ENCODE measurements at places on chromosomes 6 and 20.

DNA sequence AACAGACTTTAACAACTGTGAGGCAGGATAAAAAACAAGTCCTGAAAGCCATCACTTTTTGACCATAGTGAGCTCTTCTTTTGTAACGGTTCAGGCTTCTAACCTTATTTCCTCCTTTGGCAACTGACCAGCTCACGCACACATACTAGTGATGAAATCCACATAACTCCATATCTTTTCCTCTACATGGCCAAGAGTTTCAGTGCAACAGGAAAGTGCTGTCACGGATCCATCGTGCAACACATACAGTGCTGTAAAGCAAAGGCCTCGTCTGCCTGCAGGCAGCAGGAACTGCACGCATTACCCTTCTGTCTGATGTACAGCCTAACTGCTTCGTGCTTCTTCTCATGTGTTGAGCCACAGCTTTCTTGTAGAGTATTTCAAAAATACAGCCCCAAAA lies 108.5 kb downstream of the EPM2A start:
- DNase-seq, result no peak

GRCh38 chr6:149031859-149032598 lies 285.2 kb downstream of the UST start:
- DNase-seq, result no peak

- DNase-seq, result no peak
These were observed 23.2 kb downstream of the ID4 start for GRCh38 chr6:19860235-19860877.

- DNase-seq, result no peak
These were observed 67.4 kb downstream of the BTBD9 start for GRCh38 chr6:38572186-38572813.

- DNase-seq, result no peak
These were observed 22.9 kb downstream of the DNAJC5 start for GRCh38 chr20:63917811-63918210.

- no peak for DNase-seq
These were observed 85.0 kb downstream of the HUS1B start for GRCh38 chr6:571892-572291.

- DNase-seq, result no peak
These were observed 71.4 kb upstream of the TCF21 start for GRCh38 chr6:133817460-133818047.

GRCh38 chr20:37839955-37840354 lies 63.0 kb upstream of the VSTM2L start:
- no peak for DNase-seq

DNA sequence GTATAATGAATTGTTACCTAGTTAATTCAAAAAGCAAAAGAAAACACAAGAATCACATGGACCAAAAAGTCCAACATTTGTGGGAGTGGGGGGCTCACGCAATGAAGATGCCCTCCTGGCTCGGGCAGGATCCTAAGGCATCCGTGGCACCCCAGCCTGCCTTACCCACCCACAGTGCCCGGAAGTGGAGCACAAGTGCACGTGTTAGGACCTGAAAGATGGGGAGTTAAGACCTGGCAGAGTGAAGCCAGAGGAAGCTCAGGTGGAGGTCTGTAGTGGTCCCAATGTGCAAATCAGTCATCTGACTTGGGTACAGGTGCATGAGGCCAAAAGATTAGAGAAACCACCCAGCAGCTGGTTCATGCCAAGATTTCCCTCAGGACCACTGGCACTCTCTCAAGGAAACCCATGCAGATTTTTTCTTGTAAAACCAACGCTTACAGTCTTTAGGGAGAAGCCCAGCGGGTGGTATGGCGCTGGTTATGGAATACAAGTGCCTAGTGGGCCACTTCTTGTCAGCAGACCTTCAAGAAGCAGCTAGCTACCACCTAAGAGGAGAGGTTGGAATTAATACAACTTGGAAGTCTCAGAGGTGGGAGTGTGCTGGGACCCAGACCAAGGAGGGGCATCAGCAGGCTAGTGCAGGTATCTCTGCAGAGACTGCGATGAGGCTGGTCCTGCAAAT lies 42.1 kb downstream of the BFSP1 start:
- no peak for DNase-seq

- DNase-seq, result no peak
These were observed 506.6 kb upstream of the MAN1A1 start for GRCh38 chr6:119856136-119856535.

DNA sequence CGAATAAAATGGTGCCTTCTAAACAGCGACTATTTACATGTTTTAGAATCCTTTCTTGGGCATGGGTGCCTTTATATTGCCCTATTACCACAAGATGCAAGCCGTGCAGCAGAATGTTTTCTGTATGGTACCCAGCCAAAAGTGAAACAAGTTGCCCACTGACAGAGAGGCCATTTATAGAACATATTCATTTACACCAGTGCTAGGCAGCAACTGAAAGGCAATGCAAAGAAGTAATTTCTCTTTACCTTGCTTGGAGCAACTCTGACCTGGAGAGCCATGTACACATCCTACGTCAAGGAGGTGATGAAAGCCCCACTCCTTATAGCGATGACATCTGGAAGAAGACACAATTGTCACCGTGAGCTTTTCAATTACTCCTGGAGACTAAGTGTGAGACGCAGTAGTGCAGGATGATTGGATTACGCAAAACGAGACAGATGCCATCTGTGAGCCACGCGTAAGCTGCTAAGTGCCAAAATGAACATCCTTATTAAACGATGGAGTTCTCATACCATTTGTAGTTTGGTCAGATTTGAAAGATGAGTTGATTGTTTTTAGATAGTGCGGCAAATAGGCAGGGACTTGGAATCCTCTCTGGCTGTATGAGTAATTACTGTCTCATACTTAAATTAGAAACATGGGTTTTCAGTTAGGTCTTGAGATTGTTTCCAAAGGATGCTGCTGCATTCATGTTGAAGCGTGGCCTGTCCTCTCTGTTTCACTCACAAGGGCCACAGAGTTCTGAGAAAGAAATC lies at the start of gene TMEM244:
TMEM244 (minus strand) TSS at position 408 of the 758 bp plus-strand sequence; CDS start at position 281, 127 bp downstream.
- DNase-seq, result no peak

GRCh38 chr6:25833136-25833535 lies 1.3 kb upstream of the SLC17A1 start:
- no peak for DNase-seq

DNA sequence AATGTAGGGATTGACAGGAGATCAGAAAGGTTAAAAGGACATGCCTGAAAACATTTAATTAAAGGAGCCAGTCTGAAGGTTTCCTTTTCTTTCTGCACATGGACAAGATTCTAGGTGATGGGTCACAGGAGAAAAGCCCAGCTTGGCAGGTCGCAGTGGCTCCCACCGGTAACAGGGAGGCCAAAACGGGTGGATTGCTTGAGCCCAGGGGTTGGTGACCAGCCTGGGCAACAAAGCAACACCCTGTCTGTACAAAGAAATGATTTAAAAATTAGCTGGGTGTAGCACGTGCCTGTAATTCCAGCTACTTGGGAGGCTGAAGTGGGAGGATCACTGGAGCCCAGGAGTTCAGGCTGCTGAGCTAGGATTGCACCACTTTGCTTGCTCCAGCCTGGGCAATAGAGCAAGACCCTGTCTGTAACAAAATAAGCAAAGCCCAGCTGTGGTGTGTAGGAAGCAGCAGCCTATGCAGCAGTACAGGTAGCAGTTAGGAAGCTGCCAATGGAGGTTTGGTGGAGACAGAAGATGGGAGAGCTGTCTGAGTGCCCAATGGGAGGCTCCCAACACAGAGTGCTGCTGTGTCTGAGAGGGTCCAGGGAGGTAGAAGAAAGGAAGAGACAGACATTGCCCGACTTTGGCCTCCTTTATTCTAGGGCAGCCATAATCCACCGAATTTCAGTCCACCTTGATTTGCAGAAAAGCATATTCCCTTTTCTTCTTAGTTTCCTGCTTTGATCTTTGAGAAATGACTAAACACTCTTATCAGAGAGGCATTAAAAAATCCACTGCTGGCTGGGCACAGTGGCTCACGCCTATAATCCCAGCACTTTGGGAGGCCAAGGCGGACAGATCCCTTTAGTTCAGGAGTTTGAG lies 7.1 kb upstream of the AP5S1 start:
- DNase-seq, result no peak

DNA sequence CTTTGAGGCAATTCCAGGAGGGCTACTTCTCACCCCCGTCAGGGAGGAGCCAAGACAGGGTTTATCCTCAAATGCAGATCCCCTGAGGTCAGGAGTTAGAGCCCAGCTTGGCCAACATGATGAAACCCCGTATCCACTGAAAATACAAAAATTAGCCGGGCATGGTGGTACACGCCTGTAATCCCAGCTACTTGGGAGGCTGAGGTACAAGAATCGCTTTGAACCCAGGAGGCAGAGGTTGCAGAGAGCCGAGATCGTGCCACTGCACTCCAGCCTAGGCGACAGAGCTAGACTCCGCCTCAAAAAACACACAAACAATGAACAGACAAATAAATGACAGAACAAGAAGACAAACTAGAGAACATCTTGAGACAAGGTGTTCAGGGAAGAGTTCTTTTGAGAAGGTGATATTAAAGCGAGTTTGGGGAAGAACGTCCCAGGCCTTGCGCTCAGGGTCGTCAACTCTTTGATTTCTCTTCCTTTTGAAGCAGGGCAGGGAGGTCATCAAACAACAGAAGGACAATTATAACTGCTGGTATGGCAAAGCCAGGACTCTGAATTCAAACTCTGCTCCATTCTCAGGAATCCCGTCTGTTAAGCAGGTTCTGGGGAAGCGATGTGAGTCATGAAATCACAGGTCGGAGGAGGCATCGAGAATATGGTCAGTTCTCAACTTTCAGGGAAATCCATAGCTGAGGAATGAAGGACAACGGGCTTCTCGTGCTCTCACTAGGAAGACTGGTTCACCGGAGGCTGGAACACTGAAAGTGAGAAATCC lies 1.4 kb upstream of the RALY start:
- DNase-seq, result no peak

DNA sequence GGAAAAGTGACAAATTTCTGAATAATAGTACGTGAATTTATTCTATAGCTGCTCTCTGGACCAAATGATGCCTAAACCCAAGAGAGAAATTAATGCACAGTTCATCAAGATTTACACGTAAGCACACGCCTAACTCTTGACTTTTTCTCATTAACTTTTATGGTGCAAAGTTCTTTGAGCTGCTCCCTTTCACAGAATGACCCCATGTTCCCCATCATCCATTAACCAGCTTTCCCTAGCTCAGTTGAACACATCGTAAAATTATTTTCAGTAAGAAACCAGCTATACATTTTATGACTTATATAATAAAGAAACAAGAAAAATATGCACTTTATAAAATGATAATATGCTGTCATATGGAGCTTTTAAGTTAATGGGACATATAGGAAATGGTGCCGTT lies 54.3 kb downstream of the ID4 start:
- DNase-seq, result no peak

- DNase-seq, result no peak
These were observed 10.5 kb downstream of the MANBAL start for GRCh38 chr20:37299718-37300528.

DNA sequence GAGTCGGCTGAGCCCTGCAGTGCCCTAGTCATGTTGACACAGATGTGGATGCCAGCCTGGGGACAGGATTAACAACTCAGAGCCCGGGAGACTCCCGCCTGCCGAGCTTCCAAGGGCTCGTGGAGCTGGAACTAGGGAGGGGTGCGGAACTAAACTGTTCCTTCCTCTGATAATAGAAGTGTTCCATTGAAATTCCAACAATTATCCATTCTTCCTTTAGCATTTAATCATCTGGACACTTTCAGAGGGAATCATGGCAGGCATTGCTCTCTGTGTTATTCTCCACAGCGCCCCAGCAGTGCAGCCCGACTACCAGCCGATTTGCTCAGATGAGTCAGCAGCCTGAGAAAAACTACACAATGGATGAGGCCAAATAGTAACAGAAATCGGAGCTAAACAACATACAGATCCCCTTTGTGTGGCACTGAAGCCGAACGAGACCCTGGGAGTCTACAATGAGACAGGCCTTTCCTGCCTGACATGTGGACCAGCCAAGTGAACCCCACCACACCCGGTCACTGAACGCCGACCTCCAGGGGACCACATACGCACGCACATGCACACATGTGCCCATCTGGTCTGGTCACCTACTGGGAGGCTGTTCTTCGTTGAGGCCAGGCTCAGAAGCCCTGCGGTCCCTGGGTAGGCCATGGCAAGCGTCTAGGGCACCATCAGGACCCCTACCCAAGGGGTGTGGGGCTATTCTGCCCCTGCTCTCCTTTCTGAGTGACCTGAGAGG lies 238.4 kb upstream of the AFDN start:
- DNase-seq, result no peak

- no peak for DNase-seq
These were observed 2.0 kb downstream of the FOXQ1 start for GRCh38 chr6:1313767-1314503.

- no peak for DNase-seq
These were observed 12.4 kb downstream of the HTR1E start for GRCh38 chr6:86949771-86950170.

DNA sequence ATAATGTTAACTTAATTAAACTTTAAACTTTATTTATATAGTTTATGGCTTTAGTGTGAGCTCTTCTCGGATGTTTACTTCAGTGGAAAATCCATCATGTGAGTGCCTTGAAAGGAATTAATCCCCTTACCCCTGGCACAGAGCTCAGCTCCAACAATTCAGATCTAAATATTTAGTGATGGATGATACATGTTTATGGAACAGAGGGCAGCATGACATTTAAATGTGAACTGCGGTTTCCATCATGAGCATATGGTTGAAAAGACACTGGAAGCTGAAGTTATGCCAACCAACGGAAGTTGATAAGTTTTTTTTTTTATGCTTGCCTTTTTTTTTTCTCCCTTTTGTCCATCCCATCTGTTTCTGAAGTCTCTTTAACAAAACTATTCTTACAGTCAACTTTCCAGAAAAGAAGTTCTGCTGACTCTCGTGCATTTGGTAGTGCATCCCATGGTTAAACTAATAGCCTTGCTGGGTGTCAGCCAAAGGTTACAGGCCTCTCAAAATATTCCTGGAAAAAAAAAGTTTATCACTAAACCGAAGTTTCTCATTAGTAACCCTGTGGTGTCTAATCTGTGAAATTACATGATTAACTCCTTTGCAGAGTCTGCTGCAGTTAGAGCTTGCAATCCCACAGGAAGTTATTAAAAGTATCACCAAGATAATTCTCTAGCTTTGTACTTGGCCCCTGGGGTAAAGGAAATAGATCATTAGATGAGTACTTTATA lies 243.9 kb upstream of the TCF21 start:
- no peak for DNase-seq

DNA sequence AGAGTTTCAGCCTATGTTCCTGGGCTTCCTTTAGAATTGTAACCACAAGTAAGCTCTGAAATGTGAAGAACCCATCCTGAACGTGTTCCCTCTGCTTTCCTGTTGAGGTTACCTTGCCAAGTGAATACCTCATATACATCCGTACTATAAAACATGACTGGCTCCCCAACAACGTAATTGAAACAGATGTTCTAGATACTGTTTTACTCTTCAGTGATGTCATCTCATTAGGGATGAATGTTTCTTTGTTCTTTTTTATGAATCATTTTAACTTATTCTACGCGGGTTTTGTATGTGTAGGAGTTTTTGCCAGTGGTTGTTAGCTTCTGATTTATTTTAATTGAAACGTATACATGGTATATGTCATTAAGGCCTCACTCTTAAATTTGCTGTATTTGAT lies 166.8 kb downstream of the SAMD5 start:
- DNase-seq, result no peak

GRCh38 chr20:4946986-4947385 lies 54.3 kb downstream of the SLC23A2 start:
- no peak for DNase-seq

GRCh38 chr6:134132494-134133141 lies 80.2 kb upstream of the SLC2A12 start:
- DNase-seq, result no peak
